ENCODE measurements at places on chromosomes 6 and 20.
A peak's percentile ranks its signal among the peaks of the same experiment; 100 is the strongest.

- DNase-seq = no peak
These were observed 68.2 kb downstream of the KHDC1L start for GRCh38 chr6:73156793-73157767.

DNA sequence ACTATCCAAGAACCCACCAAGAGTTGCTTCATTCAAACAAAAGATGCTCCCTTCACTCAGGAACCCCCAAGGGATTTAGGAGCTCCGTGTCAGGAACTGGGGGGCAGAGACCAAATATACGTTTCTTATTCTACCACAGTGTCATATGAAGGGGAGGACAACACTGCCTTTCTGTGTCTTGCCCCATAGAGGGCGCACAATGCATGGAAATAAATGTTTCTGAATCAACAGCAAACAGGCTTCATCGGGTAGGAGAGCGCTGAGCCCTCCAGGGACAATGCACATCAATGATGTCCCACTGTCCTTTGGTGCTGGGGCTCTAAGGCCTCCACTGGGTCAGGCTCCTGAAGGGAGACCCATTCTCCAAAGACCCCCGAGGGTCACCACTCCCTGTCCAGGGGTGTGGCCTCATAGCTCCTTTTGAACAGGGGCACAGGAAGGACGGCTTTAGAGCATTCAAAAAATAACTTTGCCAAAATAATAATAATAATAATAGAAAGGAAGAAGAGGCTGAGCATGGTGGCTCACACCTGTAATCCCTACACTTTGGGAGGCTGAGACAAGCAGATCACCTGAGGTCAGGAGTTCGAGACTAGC is 31.1 kb downstream of the PLG start:
- DNase-seq = peak; percentile 32

- DNase-seq = no peak
These were observed 823.2 kb downstream of the DHX35 start for GRCh38 chr20:39785252-39785917.

GRCh38 chr20:5000263-5001173 is 792 bp downstream of the SLC23A2 start:
- peak; percentile 87 for DNase-seq

GRCh38 chr20:31684153-31685015 is 38.3 kb downstream of the BCL2L1 start:
- peak; percentile 83 for DNase-seq

DNA sequence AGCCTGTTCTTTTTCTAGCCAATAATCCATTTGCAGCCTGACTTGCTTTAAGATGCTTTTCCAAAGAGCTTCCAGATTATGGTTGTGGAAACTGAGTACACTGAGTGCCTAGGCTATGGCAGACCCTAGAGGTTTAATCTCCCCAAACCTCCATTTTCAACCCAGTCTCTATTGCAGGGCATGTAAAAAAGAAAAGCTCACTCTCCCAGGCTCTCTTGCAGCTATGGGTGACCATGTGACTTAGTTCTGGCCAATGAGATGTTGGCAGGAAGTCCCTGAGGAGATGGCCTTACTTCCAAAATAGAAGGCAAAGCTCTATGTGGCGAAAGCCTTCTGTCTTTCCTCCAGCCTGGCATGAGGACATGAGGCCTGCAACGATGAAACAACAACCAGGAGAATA is 3.8 kb downstream of the PDRG1 start:
- no peak for DNase-seq

- no peak for DNase-seq
These were observed 85.6 kb downstream of the GPR6 start for GRCh38 chr6:110063594-110064263.

GRCh38 chr20:62421716-62421990 is 5.7 kb downstream of the RBBP8NL start:
- no peak for DNase-seq

DNA sequence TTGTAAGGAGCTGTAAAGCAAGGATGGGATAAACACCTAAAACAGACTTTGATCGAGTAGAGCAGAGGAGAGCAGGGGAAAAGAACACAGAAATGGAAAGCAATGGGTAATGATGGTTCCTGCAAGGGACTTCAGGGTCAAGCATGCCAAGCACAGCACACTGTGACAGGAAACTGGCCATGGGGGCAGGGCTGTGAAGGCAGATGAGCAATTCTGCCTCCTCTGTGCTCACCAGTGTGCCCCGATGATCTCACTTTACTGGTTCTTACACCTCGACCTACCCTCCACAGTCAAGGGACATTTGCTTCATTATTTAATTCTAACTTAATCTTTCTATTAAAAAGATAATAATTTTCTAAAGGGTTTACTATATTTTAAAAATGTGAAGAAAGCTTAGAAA is 21.6 kb upstream of the MYB start:
- no peak for DNase-seq

DNA sequence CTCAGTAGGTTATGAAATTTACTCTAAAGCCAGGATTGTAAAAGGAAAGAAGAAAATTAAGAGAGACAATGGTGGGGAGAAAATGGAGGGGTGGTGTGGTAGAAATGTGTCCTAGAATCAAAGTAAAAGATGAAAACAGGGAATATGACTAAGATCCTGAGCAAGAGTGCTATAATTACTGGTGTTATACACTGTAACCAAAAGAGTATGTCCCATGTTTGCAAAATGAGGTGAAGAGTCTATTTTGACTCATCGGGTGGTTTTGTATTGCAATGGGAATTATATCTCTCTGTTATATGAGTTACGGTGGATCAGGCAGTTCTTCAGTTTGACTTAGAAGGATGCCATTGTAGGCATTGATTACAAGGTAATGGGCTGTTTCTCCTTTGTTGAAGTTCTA is 8.5 kb downstream of the L3MBTL3 start:
- no peak for DNase-seq

- DNase-seq = no peak
These were observed 55.0 kb downstream of the SOX4 start for GRCh38 chr6:21648475-21649050.

All from G401 (cell line).